A549 treated with RU486 at 1 μM for 4 hours (cell line): ENCODE measurements at places on chromosomes 6 and 20. TPM values are rescaled to one million over a fixed set of nuclear protein-coding genes. Genes with fewer than 3 reads are reported as not detected.

The ELOVL5 gene
- total RNA-seq, result 41.9 to 77.9 TPM (median 71.5 TPM) in 5 replicates

The C20orf202 gene
- total RNA-seq, result 0.09 to 0.12 TPM in 2 of 5 replicates, not detected in the others

The C20orf204 gene
- total RNA-seq, result 0.30 to 0.54 TPM (median 0.35 TPM) in 5 replicates

The PXDC1 gene
- 15.0 to 21.4 TPM (median 16.4 TPM) in 5 replicates for total RNA-seq

The TAAR9 gene
- not detected in 5 replicates for total RNA-seq

The CYP21A2 gene
- total RNA-seq, result not detected in 5 replicates

The PRICKLE4 gene
- 0.61 to 1.3 TPM (median 0.63 TPM) in 3 of 5 replicates, not detected in the others for total RNA-seq

The IPCEF1 gene
- total RNA-seq, result 0.08 TPM in 1 of 5 replicates, not detected in the others

The RALGAPB gene
- total RNA-seq, result 10.7 to 16.5 TPM (median 15.0 TPM) in 5 replicates

The EMILIN3 gene
- total RNA-seq, result 0.25 to 0.49 TPM (median 0.40 TPM) in 5 replicates

The CDH26 gene
- total RNA-seq, result 0.10 to 0.53 TPM (median 0.23 TPM) in 4 of 5 replicates, not detected in the other

The SDCBP2 gene
- total RNA-seq, result 0.53 to 1.3 TPM (median 1.2 TPM) in 5 replicates

The BFSP1 gene
- total RNA-seq, result 4.0 to 6.0 TPM (median 4.6 TPM) in 5 replicates

The SULF2 gene
- 20.7 to 25.8 TPM (median 21.3 TPM) in 5 replicates for total RNA-seq

The ADRM1 gene
- 155 to 197 TPM (median 177 TPM) in 5 replicates for total RNA-seq

The RBM24 gene
- 10.4 to 13.7 TPM (median 12.7 TPM) in 5 replicates for total RNA-seq

The OCSTAMP gene
- not detected in 5 replicates for total RNA-seq

The MCCD1 gene
- not detected in 5 replicates for total RNA-seq

The SMIM26 gene
- 129 to 174 TPM (median 134 TPM) in 5 replicates for total RNA-seq

The PRR18 gene
- 0.16 to 0.27 TPM (median 0.23 TPM) in 4 of 5 replicates, not detected in the other for total RNA-seq

The PACRG gene
- total RNA-seq, result 0.25 TPM in 1 of 5 replicates, not detected in the others

The LRRC73 gene
- total RNA-seq, result 0.95 to 1.5 TPM (median 1.4 TPM) in 5 replicates

The CALHM4 gene
- not detected in 5 replicates for total RNA-seq

The TNF gene
- total RNA-seq, result 0.10 to 0.19 TPM in 2 of 5 replicates, not detected in the others

The BPIFB4 gene
- not detected in 5 replicates for total RNA-seq

The PDE7B gene
- 1.0 to 1.6 TPM (median 1.2 TPM) in 5 replicates for total RNA-seq

The ELOVL4 gene
- 1.2 to 1.9 TPM (median 1.6 TPM) in 5 replicates for total RNA-seq

The MUC22 gene
- 0.01 to 0.03 TPM in 2 of 5 replicates, not detected in the others for total RNA-seq

The PRDM13 gene
- total RNA-seq, result 0.67 to 1.3 TPM (median 1.1 TPM) in 5 replicates

The SPATA25 gene
- total RNA-seq, result 0.23 to 0.87 TPM (median 0.66 TPM) in 5 replicates

The SLC22A23 gene
- total RNA-seq, result 8.5 to 11.2 TPM (median 10.6 TPM) in 5 replicates

The SPDEF gene
- total RNA-seq, result 1.4 to 2.7 TPM (median 2.2 TPM) in 5 replicates

The SOX4 gene
- total RNA-seq, result 7.6 to 15.7 TPM (median 14.1 TPM) in 5 replicates

The ACTL10 gene
- total RNA-seq, result not detected in 5 replicates

The POU5F1 gene
- total RNA-seq, result 2.8 to 6.0 TPM (median 4.1 TPM) in 5 replicates

The SLC12A5 gene
- 12.4 to 17.2 TPM (median 15.6 TPM) in 5 replicates for total RNA-seq

The RSPH9 gene
- total RNA-seq, result 0.13 to 0.30 TPM (median 0.16 TPM) in 5 replicates

The ZCCHC3 gene
- 19.0 to 24.1 TPM (median 22.0 TPM) in 5 replicates for total RNA-seq

The ZBTB46 gene
- total RNA-seq, result 0.46 to 0.96 TPM (median 0.71 TPM) in 5 replicates

The ARHGAP40 gene
- total RNA-seq, result not detected in 5 replicates

The BIRC7 gene
- total RNA-seq, result 2.3 to 3.7 TPM (median 3.4 TPM) in 5 replicates

The CENPW gene
- total RNA-seq, result 34.0 to 44.6 TPM (median 41.9 TPM) in 5 replicates

The BPIFB2 gene
- total RNA-seq, result not detected in 5 replicates

The SSTR4 gene
- 0.07 TPM in 1 of 5 replicates, not detected in the others for total RNA-seq

The TCP11 gene
- not detected in 5 replicates for total RNA-seq

The FABP7 gene
- not detected in 5 replicates for total RNA-seq

The ULBP2 gene
- total RNA-seq, result 2.7 to 4.2 TPM (median 3.5 TPM) in 5 replicates

The GNL1 gene
- total RNA-seq, result 28.9 to 34.7 TPM (median 33.7 TPM) in 5 replicates

The ADGRF5 gene
- not detected in 5 replicates for total RNA-seq

The PRKN gene
- total RNA-seq, result 0.07 TPM in 1 of 5 replicates, not detected in the others

The WFDC2 gene
- not detected in 5 replicates for total RNA-seq

The RIN2 gene
- 31.8 to 34.0 TPM (median 33.1 TPM) in 5 replicates for total RNA-seq

The BHLHE23 gene
- total RNA-seq, result not detected in 5 replicates

The DIDO1 gene
- total RNA-seq, result 18.3 to 25.1 TPM (median 23.2 TPM) in 5 replicates

The RAB44 gene
- total RNA-seq, result 0.02 to 0.06 TPM (median 0.04 TPM) in 4 of 5 replicates, not detected in the other

The PGC gene
- total RNA-seq, result not detected in 5 replicates
